ENCODE measurements at places on chromosomes 6 and 20.
A peak's percentile ranks its signal among the peaks of the same experiment; 100 is the strongest.

- DNase-seq = no peak
Measured at GRCh38 chr6:105893741-105894140, 192.4 kb upstream of the PRDM1 start.

- no peak for DNase-seq
Measured at GRCh38 chr20:21496452-21496851, 17.4 kb downstream of the NKX2-2 start.

DNA sequence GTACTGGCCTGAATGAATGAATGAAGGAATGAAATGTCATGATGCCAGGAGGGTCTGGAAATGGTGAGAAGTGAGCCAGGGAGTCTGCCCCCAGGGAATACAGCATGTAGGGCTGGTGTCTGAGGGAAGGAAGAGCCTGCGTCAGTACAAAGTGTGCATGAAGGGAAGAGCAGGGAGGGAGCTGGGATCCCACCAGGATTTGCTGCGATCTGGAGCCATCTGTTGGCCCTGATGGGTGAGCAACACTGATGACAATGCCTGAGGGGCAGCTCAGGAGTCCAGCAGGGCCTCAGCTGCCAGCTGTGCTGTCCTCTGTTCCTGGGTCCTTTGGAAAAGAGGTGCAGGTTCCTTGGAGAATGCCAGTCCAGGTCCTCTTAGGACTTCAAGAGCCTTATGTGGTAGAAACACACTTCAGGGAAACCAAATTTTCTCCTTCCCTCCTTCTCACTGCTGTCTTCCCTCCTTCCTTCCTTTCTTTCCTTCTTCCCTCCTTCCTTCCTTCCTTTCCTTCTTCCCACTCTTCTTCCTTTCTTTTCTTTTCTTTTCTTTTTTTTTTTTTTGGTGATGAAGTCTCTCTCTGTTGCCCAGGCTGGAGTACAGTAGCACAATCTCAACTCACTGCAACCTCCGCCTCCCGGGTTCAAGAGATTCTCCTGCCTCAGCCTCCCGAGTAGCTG lies 11.5 kb downstream of the BPI start:
- no peak for DNase-seq

- DNase-seq = no peak
Measured at GRCh38 chr6:85706272-85706671, 63.6 kb upstream of the SYNCRIP start.

- no peak for DNase-seq
Measured at GRCh38 chr20:33689493-33689892, 3.3 kb upstream of the E2F1 start.

DNA sequence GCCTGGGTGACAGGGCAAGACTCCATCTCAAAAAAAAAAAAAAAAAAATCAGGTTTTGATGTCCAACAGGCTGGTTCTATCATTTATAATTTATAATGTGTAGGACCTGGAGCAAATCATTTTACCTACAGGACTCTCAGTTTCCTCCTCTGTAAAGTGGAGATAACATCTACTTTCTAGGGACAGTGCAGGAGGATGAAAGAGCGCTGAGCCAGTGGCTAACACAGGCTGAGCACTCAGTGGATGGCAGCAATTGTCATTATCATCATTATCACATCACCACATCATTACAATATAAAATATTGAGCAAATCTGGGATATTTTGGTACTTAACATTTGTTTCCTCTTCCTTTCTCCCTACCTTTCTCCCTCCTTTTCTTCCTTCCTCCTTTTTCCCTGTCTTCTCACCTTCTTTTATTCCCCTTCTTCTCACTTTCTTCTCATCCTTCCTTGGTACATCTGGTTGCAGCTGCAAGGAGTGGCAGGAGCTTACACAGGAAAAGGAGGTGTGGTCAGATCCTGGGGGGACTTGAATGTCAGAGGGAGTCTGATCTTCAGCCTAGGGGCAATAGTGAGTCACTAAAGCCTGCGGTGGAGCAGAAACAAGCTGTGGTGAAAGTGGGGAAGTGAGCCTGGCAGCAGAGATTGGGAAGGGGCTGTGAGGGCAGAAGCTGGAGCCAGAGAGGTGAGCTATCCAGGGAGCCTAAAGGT lies 24.6 kb upstream of the CTNNBL1 start:
- DNase-seq = no peak

DNA sequence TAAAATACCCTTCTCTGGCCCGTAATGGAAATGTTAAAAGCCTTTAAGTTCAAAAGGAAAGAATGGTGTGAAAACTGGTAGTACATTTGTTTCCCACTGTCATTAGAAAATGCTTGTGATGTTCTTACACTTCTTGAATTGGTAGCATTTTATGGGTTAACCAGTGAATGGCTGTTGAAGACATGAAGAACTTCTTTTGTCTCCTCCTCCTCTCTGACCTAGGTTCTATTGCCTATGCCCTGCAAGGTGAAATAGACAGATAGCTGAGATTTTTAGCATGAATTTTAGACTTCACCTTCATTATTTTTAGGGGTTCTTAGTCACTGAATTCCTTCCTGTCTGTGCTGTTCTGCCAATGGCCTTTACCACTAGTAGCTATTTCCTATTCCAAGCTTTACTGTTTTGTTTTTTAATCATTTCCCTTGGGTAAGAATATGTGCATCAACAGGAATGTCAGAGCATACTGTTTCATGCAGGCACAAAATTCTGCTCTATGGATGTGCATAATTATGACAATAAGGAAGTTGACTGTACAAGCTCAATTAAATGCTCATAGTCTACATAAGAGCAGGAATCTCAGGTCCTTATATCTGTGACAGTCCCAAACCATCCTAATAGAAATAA lies 4.9 kb downstream of the TNFAIP3 start:
- no peak for DNase-seq

GRCh38 chr20:4601630-4602296 lies 119.9 kb upstream of the PRND start:
- DNase-seq = no peak

- peak; percentile 70 for DNase-seq
Measured at GRCh38 chr6:44176762-44177509, 18.3 kb downstream of the CAPN11 start.

DNA sequence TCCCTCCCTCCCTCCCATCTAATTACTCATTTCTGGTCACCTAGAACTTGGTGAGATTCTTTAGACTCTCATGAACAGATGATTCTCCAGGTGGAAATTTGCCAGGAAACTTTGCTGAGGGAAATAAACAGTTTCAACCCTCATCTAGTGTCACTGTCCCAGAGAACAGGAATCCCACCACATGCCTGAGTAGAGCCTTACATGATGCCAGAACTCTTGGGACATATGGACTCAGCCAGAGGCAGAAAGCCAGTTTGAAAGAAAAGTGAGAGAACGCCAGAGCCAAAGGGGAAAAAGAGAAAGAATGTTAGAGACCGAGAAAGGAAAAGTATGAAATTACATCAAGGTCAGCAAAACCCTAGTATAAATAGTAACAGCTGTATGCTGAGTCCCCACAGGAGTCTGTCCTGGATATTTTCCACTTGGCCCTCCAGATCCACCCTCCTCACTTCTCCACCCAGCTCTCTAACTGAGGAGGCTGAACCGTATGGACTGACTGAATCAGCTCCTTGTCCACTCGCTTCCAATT lies 127.5 kb upstream of the COL21A1 start:
- DNase-seq = no peak

Data from GM06990 (cell line).